Lower lobe of right lung (tissue), 2 donors: ENCODE measurements at places on chromosomes 3 and 15. TPM values are rescaled to one million over a fixed set of nuclear protein-coding genes. Genes with fewer than 3 reads are reported as not detected.

STRIT1 gene
- not detected for total RNA-seq

FBXO40 gene
- total RNA-seq, result 0.09 TPM

CHRFAM7A gene
- total RNA-seq, result 9.6 TPM

STRA6 gene
- total RNA-seq, result not detected

BFSP2 gene
- not detected for total RNA-seq

GABRG3 gene
- not detected for total RNA-seq

ALDH1A3 gene
- total RNA-seq, result 9.7 TPM

CCR5 gene
- total RNA-seq, result 5.3 TPM

ACAA1 gene
- total RNA-seq, result 88.3 TPM

MST1 gene
- total RNA-seq, result 17.5 TPM

HIGD2B gene
- total RNA-seq, result not detected

VEPH1 gene
- total RNA-seq, result 116 TPM

NR2E3 gene
- not detected for total RNA-seq

AMIGO3 gene
- total RNA-seq, result not detected

ECT2 gene
- total RNA-seq, result 14.1 TPM

PLCB2 gene
- 105 TPM for total RNA-seq

DAZL gene
- total RNA-seq, result not detected

FBXL2 gene
- total RNA-seq, result 8.1 TPM

TGM4 gene
- total RNA-seq, result not detected

P4HTM gene
- total RNA-seq, result 44.0 TPM

SLC6A1 gene
- total RNA-seq, result 1.8 TPM

PIAS1 gene
- total RNA-seq, result 73.1 TPM

SI gene
- not detected for total RNA-seq

WDR93 gene
- total RNA-seq, result 1.2 TPM

MST1R gene
- total RNA-seq, result 27.3 TPM

DUOXA2 gene
- not detected for total RNA-seq

MELTF gene
- total RNA-seq, result 5.2 TPM

RAB8B gene
- 72.7 TPM for total RNA-seq

BNC1 gene
- total RNA-seq, result 0.21 TPM

GOLGA6L7 gene
- total RNA-seq, result not detected

RASL12 gene
- 21.5 TPM for total RNA-seq

SLC24A5 gene
- not detected for total RNA-seq

KCNMB3 gene
- total RNA-seq, result 2.9 TPM

PARP6 gene
- 72.2 TPM for total RNA-seq

CYP19A1 gene
- total RNA-seq, result 0.95 TPM
